T-helper 17 cell (primary cell): ENCODE measurements at places on chromosomes 3 and 15.

DNA sequence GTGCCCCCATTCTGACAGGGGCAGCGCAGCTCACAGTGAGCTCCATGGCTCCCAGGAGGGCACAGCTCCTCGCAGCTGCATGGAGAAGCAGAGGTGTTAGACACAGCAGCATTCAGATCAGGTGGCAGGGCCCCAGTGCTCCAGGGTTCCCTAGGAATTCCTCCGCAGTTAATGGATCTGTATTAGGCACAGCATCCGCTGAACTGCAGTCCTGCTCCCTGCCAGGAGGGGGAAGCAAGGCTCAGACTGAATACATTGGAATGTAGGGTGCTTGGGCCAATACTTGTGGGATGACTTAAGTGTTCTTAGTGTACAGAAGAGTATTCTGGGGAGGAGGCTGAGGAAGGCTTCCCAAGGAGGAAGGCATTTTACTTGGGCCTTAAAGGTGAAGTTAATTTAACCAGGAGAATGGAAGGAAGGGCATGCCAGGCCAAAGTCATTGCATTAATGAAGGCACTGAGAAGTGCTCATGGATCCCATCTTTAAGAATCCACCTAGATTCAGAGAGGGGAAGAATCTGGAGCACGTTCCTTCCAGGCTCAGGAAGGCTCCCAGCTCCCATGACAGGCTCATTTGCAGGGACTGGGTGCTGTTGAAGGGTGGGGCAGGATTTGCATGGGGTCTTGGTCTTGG, 111.6 kb downstream of the RAB11A start:
- no peak for DNase-seq

DNA sequence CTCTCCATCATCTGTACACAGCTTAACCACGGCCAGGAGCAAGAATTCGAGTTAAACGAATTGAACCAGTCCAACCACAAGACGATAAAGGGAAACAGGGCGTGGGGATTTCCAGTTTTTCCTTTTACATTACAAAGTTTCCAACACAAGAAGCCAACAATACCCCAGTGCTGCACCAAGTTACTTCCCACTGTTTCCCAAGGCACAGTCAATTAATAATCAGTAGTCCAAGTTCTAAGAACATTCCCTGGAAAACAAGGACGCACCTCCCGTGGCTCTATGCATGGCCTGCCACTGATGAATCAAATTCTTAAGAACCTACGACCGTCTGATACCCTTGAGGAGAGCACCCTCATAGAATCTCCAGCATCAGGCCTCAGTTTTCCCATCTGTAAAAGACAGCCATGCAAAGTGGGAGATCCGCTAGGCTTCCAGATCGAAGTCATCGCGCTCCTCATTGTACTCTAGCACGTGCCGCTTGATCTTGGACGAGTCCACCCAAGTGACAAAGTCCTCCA, 774 bp downstream of the IMP3 start:
- no peak for DNase-seq

- DNase-seq, result no peak
Measured at GRCh38 chr3:105915524-105915923, 46.7 kb upstream of the CBLB start.

DNA sequence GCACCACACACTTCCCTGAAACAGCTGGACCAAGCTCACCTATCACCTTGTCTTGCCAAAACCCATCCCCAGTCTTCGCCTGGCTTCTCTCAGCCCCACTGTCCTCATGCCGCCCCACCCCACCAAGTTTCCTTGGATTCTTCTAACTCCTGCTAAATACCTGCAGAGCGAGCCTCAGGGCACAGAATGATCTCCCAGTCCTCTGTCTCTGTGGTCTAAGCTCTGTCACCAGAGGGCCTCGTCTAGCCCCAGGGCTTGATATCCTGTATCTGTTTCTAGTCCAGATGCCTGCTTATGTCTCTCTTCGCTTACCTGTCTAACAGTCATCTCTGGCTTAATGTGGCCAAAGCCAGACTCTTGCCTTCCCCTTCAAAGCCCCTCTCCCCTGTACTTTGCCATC, 9.7 kb downstream of the CCDC12 start:
- no peak for DNase-seq

GRCh38 chr3:34675383-34676120, 877.1 kb downstream of the PDCD6IP start:
- no peak for DNase-seq

DNA sequence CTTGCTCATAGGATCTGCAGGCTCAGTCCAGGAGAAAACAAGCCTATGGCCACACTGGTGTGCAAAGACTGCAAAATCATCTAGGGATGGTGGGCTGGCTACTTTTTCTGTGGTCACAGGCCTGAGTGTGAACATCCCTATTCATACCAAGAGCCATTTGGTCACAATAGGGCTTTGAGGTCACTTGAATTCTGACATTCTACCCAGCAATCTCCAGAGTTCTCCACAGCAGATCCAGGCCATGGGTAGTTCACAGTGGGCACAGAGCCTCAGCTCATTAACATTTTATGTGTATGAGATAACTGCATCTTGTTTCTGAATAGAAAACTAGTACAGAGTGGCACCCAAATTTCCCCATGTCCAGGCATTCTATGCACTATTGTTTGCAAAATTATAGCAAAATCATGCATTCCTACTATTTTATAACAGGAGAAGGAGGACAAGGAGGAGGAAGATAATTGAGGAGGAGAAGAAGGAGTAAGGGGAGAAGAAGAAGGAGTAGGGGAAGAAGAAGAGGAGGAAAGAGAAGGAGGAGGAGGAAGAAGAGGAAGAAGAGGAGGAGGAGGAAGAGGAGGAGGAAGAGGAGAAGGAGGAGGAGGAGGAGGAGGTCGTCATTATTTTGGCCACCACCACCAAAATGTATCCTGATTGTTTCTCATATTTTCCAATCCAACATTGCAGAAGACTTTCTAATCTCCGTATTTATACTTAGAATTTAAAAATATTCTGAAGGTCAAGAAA, 129.0 kb downstream of the SEMA6D start:
- no peak for DNase-seq

DNA sequence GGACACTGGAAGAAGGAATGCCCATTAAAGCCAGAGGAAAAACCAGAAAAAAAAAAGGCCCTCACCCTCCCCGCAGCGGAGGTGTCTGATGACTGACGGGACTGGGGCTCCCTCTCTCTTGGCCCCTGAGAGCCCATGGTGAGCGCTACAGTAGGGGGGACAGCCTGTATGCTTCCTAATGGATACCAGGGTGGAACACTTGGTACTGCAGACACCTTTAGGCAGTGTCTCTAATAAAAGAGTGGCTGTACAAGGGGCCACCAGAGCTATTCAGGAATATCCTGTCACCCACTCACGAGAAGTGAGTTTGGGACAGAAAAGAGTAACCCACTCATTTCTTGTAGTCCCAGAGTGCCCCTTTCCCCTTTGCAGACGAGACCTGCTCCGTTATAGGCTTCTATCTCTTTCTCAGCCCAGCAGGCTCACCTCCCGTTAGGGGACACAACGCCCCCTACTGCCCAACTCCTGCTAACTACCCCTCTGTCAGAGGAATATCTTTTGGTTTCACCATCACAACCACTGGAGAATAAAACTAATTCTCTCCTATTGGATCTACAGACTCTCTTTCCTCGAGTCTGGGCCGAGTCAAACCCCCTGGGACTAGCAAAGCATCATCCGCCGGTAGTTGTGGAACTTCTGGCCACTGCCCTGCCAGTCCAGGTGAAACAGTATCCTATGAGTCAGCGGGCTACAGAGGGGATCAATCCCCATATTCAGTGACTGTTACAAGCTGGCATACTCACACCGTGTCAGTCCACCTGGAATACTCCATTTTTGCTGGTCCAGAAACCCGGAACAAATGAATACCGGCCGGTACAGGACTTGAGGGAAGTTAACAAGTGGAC, 40.8 kb downstream of the ZBTB11 start:
- DNase-seq, result peak; percentile 60

DNA sequence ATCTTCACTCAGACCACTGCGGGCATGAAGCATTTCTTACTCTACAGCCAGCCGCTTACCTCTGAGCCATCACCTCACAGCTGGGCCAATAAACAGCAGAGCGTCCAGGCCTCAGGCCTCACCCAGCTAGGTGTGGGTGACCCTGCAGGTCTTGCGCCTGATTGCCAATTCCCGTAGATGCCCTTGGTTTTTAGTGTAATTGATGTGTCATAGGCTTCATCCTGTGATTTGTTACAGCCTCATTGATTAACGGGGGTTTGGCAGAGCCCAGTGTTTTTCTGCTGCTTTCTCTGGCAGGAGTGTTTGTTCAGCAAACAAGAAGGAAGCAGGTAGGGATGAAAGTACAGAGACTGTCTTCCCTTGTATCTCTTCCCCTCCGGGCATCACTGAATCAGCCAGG, 49.6 kb upstream of the BNIP2 start:
- no peak for DNase-seq

DNA sequence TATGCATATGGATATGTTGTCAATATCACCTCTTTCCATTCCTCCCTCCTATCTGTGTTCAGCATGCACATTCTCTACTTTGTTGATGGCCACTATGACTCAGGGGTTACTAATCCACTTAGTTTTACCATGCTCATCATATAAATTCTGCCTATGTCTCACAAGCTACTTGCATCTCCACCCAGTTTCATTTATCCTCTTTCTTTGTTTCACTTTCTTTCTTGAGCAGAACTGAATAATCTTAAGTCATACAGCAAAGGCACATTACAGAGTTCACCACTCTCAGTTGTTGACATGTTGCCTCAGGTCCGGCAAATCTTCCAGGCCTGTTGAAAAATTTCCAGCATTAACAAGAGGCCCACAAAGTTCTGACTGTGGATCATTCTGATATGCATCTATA, 71.5 kb downstream of the SSR3 start:
- no peak for DNase-seq

GRCh38 chr3:128804811-128805155, 74.6 kb upstream of the ACAD9 start:
- DNase-seq, result no peak
